ENCODE measurements at places on chromosomes 5 and 9. TPM values are rescaled to one million over a fixed set of nuclear protein-coding genes. Genes with fewer than 3 reads are reported as not detected.

The PCAT7 gene
- not detected for total RNA-seq

The TNFSF15 gene
- total RNA-seq = 0.33 TPM

The GPR151 gene
- total RNA-seq = not detected

The PCSK1 gene
- total RNA-seq = 0.11 TPM

The SPATA6L gene
- 1.7 TPM for total RNA-seq

The PCDHA2 gene
- 0.13 TPM for total RNA-seq

The ENTPD2 gene
- 1.0 TPM for total RNA-seq

The ADRA1B gene
- total RNA-seq = 2.8 TPM

Data from esophagus muscularis mucosa (tissue), 4 donors.